Amniotic epithelial cell (primary cell): ENCODE measurements at places on chromosomes 2 and 18.

DNA sequence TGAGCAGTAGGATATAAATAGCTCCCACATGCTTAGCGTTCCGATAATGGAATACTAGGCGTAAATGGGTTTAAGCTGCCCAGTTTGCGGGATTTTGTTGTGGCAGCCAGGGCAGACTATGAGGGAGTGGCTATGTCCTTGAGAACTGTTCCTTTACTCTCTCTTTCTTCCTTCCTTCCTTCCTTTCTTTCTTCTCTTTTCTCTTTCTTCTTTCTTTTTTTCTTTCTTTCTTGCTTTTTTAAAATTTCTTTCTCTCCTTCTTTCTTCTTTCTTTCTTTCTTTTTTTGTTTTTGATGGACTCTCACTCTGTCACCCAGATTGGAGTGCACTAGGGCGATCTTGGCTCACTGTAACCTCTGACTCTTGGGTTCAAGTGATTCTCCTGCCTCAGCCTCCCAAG lies 9.1 kb upstream of the PRELID3A start:
- DNase-seq = no peak

GRCh38 chr2:54261537-54261936 lies 5.5 kb upstream of the TSPYL6 start:
- peak; percentile 24 for DNase-seq

GRCh38 chr2:231016566-231017230 lies 20.6 kb upstream of the C2orf72 start:
- DNase-seq = peak; percentile 70

- no peak for DNase-seq
Measured at GRCh38 chr18:8933714-8934284, 168.7 kb upstream of the NDUFV2 start.

GRCh38 chr2:116094196-116094595 lies 1651.8 kb downstream of the DPP10 start:
- no peak for DNase-seq

GRCh38 chr2:179311101-179311500 lies 46.5 kb upstream of the SESTD1 start:
- no peak for DNase-seq

DNA sequence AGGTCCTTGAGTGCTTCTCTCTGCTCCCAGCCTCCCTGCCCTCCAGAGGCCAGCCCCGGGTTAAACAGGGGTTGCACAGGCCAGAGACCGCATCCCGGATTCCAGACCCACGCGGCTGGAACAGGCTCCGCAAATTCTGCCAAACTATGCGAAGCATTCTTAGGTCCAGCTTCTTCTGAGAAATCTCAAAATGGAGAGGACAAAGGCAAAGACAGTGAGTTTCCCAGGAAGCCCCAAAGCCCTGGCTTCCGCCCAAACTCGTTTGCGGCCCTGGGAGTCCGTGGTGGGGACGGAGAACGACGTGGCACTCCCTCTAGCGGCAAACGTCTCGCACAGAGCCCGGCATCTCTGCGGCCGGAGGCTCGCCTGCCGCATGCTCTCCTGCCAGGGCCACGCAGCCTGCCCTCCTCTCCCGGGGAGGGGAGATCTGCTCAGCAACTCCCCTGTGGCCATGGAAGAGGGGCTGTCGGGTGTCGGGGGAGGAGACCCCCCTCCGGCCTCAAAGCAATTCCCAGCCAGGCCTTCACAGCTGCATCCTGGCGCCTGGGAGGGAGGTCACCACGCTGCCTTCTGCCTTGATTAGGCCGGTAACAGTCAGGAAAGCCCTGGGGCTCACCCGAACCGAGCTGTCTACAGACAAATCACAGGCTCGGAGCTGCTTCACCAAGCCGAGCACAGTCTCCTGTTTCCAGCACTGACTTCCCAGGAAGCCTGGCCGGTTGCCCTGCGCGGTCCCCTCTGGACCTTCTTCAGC lies 33.4 kb upstream of the KLHL29 start:
- DNase-seq = peak; percentile 54

DNA sequence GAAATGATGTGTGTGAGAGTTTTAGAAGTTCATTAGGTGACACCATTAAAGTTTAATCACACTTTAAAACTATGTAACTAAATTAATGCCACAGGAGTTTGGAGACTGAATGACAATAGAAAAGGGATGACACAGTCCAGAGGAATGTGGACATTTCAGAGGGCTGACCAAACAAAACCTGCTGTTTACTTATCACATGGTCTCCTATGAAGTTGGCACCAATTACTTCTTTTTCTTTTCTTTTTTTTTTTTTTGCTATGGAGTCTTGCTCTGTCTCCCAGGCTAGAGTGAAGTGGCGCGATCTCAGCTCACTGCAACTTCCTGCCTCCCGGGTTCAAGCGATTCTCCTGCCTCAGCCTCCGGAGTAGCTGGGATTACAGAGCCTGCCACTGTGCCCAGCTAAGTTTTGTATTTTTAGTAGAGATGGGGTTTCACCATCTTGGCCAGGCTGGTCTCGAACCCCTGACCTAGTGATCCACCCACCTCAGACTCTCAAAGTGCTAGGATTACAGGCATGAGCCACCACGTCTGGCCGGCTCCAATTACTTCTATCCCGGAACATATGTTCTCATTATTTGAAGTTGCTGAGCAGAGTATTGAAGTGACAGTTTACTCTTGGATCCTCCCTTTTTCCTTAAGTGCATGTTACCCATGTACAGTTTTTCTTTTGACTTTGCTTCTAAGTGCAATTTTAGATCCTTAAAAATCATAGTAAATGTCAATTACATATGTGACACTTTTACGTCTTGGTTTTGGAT lies 4.3 kb downstream of the AGPS start:
- peak; percentile 64 for DNase-seq

GRCh38 chr2:80153768-80154167 lies 150.8 kb downstream of the LRRTM1 start:
- no peak for DNase-seq

DNA sequence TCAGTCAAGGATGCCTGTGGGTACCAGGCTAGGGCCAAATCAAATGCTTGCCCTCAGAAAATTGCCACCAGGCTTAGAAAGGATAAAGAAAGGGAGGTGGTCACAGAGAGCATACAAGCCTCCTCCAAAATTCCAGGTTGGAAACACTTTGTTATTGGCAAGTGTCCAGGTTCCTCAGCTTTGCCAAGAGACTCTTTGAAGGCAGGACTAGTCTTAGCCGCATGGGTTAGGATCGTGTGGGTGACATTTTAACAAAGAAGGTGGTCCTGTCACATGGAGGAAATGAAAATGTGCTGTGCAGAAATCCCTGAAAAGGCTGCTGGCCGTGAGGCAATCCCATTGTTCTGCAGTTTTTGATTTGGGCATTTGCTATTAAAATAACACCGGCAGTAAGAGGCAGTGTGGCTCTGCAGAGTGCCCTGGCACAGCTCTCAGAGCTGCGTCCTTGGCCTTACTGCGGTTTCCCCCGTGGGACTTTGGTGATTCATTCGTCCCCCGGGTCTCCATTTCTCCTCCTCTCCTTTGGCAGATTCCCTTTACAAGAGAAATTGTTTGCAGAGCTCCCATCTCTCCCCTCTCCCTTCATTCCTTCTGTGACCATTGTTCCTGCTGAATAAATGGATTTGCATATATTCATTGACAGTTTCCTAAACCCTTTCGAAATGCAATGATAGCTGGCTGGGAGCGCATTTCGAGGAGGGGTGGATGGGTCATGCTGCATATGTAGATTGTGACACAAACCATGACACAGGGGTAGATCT lies 187.3 kb downstream of the VAPA start:
- no peak for DNase-seq

GRCh38 chr2:220276741-220277444 lies 649.5 kb downstream of the SLC4A3 start:
- peak; percentile 86 for DNase-seq

DNA sequence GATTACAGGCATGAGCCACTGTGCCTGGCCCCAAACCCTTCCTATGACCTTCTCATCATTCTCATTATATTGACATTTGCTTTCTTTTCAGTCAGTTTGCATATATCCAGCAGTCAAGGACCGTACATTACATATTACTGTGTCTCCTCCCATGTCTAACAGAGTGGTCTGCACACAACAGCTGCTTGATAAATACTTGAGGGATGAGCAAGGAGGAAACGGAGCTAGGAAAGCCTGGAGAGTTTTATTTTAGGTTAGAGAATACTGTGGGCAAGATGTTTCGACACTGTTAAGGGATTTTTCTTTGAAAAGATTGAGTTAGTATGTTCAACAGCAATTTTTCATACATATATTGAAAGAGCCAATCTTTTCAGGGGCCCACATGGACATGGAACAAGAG lies 76.2 kb upstream of the CHRNA1 start:
- peak; percentile 83 for DNase-seq

DNA sequence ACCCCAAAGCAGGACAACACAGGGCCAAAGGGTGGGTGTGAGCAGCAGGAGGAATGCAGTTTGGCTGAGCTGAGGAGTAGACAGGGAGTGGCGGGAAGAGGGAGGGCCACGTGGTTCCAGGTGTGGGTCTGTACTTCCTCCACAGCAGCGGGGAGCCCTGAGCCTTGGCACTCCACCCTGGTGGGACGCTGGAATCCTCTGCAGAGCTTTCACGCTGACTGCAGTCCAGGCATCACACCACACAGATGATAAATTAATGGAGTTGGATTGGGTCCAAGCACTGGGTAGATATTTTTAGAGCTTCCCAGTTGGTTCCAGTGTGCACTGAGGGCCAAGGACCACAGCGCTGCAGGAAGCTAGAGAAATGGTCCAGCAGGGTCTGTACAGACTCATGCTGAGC lies 67.0 kb upstream of the TMEM200C start:
- DNase-seq = no peak

GRCh38 chr2:238150686-238151085 lies 8.1 kb upstream of the ERFE start:
- no peak for DNase-seq

DNA sequence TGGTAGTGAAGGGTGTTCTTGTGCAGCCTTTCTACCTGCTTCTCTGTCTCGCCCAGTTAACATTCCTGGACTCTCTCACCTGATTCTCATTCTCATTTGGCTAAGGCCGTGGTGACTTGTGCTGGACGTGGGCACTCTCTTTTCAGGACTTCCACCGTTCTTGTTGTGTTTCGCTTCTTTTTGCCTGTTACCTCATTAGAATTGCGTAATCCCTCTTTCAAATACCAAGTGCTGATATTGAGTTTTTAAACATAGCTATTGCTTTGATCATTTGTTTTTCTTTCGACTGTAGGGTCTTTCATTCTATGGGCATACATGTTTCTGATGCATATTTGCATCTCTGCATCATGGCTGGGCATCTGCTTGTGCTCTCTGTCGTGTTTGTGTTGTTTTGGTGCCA lies 287.0 kb downstream of the ALPK2 start:
- no peak for DNase-seq

- DNase-seq = no peak
Measured at GRCh38 chr18:40583671-40584070, 1371.4 kb upstream of the PIK3C3 start.

DNA sequence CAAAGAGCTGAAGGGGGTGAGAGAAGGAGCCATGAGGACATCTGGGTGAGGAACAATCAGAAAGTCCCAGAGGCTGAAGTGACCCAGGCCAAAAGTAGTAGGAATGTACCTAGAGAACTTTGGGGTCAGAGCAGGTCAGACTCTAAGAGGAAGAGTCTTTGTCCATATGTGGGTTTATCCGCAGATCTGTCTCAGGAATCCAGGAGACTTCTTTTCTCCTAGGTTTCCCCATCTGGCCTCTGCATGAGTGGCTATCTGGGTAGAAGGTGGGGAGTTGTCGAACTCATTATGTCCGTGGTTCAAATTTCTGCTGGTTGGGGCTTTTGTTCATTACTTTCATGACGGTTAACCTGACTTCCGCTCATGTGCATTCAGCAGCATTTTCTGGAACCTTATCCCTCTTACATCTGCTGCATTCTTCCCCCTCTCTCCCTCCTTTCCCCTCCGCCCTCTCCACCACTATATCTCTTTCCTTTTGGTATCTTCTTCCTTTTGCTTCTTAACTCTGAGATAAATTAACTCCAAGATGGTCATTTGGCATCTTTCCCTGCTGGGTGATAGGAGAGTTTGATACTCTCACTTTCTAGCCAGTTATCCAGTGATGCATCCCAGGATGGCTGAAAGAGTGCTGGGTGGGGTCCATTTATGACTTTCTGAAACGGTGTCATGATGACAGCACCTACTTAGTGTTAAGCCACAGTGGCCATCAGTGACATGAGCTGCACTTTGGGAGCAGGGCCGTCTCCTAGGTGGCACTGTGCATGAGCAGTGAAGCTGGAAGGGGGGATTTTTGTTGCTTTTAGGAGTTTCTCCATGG lies 2.1 kb downstream of the LIPG start:
- no peak for DNase-seq

DNA sequence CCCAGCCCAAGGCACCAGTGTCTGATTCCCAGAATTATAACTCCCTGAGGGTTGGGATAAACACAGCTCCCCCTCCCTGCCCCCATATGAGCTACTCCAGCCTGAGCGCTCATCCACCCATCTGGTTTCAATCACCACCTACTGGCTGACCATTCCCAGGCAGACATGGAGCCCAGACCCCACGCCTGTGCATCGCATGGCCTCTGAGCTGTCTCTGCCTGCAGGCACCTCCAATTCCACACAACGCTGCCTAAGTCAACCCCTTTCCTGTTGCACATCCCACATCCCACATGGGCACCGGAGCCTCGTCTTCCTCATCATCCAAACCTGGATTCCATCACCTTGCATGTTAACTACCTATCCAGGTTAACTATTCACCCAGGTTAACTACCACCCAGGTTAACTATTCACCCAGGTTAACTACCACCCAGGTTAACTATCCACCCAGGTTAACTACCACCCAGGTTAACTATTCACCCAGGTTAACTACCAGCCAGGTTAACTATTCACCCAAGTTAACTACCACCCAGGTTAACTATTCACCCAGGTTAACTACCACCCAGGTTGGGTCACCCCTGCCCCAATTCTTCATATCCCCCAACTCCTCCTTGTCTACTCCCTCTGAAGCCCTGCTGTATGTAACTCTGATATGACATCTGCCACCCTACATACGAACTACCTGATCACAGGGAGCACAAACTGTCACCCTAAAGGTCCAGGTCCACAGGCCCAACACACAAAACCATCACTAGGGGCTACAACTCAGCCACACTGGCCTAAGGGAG lies 47.8 kb downstream of the TEX51 start:
- no peak for DNase-seq

- peak; percentile 50 for DNase-seq
Measured at GRCh38 chr2:188399159-188399558, 107.5 kb downstream of the GULP1 start.

DNA sequence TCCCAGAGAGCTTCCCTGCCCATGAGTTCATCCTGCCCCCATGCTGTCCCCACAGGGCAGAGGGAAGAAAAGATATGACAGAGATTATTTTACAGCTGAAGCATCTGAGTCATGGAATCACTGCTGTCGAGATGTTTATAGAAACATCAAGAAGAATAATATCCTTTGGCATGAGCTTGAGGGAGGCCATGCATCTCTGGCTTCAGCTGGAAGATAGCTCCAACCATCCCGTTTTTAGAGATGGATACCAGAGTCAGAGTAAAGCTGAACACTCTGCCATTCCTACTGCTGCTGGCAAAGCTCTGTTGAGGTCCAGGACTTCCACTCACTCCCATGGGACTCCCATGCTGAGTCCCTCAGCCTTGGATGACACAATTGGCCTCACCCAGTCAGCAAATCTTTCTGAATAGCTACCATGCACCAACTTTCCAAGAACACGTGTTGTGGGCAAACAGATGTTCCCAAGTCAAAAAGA lies 167.8 kb downstream of the TTC32 start:
- DNase-seq = peak; percentile 85

- DNase-seq = no peak
Measured at GRCh38 chr2:144237830-144238627, 281.9 kb downstream of the ZEB2 start.

GRCh38 chr2:161414042-161415033 lies 1.8 kb upstream of the TBR1 start:
- peak; percentile 11 for DNase-seq
